ENCODE measurements at places on chromosomes 3 and 15.

DNA sequence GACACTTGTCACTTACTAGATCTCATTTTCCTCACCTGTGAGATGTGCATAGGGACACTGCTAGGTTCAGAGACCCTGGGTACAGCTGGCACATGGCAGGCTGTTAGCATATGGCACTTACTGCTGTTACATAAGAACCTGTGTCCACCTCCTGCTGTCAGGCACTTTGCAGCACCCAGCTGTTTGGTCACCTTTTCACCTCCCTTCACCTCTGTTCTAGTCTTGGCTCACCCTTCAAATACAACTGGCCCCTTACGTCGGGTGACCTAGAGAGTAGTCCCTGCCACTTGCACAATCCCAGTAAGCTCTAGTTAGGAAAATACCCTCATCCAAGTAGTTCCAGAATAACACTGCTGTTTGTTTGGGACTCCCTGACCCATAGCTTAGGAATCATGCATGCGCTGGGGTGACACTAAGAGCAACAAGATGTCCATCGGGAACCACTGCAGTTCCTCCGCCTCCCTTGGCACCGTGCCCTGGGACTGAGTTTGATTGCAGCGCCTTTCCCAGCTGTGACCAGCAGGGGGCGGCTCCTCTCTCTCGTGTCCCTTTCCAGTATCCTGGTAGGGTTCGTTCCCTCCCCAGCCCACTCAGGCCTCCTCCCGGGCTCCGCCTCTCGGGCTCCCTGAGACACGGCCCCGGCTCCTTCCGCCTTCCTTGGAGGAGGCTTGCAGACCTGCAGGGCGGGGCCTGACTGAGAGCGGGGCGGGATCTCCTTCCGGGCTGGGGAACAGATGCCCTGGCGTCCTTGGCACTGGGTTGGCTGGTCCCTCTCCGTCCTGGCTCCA, 78.6 kb downstream of the ABHD5 start:
- DNase-seq, result peak; percentile 99

DNA sequence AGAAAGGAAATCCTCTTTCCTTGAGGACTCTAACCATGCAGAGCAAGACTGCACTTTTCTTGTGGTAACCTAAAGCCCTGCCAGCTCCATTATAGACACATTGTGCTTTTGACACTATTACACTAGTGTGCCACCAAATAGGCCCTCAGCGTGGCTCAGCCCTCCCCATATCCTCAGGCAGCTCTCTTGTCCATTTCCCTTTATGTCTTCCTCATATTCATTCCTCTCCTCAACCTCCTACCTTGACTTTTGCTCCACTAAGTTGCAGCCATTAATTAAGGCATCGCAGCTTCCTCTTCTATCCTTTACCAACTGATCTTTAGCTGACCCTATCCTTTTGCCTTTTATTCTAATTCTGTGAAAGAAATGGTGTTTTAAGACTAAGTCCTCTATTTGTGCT, 3.7 kb downstream of the ATG7 start:
- DNase-seq, result no peak

DNA sequence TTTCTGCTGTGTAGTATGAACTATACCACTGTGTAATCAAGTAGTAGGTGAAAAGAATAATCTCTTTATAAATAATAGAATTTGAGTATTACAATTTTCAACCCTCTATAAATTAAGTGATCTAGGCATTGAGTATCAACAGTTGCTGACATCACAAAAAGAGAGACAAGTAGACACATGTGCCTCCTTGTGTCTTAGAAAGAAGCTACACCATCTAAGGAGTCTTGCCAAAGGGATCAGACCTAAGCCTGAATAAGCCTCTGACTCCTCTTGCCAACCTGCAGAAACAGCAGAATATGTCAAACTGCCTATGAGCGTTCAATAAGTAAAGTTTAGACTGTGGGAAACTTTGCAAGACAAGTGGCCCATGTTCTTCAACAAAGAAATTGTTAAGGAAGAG, 5.8 kb upstream of the MTMR10 start:
- DNase-seq, result no peak

- DNase-seq, result no peak
Measured at GRCh38 chr15:88647351-88648105, 8.7 kb downstream of the ISG20 start.

- DNase-seq, result no peak
Measured at GRCh38 chr3:44995142-44995770, 19.2 kb downstream of the EXOSC7 start.

DNA sequence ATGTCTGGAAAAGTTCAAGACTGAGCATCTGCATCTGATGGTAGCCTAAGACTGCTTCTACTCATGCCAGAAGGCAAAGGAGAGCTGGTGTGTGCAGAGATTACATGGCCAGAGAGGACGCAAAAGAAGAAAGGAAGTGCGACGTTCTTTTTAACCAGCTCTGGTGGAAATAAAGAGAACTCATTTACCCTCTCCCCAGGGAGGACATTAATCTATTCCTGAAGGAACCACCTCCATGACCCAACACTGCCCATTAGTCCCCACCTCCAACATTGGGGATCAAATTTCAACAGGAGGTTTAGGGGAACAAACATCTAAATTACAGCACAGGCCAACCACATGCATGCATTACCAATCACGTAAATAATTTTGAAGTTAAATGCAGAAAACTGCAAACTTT, 1.5 kb upstream of the NCK1 start:
- no peak for DNase-seq

GRCh38 chr3:196989721-196990262, 21.2 kb upstream of the PIGZ start:
- no peak for DNase-seq

DNA sequence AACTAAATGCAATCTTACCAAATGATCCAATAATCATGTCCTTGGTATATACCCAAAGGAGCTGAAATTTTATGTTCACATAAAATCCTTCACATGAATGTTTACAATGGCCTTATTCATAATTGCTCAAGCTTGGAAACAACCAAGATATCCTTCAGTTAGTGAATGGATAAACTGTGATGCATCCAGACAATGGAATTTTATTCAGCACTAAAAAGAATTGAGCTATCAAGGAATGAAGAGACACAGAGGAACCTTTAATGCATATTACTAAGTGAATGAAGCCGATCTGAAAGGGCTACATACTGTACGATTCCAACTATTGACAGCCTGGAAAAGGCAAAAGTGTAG, 168.4 kb downstream of the PDE8A start:
- no peak for DNase-seq

- peak; percentile 8 for DNase-seq
Measured at GRCh38 chr3:166471074-166471767, 634.0 kb upstream of the BCHE start.

DNA sequence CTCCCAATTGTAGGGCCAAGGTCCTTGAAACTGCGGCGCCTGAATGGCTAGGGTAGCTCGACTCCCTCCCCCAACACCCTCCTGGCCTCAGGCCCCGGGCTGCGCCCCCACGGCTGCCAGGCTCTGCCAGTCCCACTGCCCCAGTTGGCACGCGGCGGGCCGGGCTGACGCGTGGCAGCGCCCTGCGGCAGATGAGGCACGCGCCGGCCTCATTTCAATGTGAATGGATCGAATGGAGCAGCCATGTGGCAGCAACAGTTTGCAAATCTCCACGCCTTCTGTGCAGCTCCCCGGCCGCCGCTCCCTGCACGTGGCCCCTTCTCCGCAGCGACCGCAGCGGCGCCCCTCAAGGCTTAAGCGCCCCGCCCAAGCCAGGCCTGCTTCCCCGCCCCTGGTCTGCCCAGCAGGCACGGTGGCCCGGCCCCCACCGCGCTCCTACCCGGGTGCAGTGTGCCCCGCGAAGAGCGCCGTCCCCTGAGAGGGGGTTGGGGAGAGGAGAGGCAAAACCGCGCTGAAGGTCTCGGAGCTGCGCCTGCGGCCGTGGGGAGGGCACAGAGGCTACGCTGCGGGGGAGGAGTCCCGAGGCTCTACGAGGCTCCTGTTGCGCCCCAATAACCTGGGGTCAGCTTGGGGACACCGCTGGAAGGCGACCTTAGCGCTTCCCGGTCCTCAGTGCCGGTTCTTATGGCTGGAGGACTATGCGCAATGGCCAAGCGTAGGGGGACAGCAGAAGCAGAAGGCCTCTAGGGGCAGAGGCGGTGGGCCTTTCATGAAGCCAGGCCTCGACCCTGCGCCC, 3.1 kb upstream of the DLL4 start:
- peak; percentile 84 for DNase-seq

DNA sequence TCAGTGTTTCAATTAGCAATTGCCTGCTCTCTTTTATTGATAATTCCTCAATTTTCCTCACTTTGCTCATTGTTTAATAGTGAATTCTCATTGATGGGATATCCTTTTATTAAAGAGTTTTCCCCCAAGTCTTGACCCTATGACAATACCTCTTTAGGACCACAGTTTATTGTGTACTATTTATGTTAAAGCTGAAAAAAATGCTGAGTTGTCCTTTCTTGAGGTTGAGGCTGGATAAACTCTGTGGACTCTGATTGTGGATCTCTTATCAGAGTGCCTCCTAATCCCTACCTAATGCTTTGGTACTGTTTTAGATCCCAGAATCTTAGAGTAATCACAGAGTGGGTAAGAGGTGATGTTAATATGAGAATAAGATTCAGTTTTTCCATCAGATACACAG, 416.3 kb upstream of the GBE1 start:
- no peak for DNase-seq

GRCh38 chr3:189727158-189727557, 96.0 kb downstream of the TP63 start:
- no peak for DNase-seq

DNA sequence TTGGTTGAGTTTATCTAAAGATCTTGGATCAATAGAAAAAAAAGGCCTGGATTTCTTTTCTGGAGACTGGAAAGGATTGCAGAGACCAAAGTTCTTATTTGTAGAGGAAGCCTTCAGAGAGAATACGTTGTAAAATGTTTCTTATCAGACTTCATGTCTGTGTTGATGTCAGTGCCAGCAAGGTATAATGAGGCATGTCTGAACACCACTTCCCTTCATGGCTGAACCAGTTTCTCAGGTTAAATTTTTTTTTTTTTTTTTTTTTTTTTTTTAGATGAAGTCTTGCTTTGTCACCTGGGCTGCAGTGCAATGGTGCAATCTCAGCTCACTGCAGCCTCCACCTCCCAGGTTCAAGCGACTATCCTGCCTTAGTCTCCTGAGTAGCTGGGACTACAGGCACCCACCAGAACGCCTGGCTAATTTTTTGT, 17.8 kb upstream of the ZNF774 start:
- no peak for DNase-seq

GRCh38 chr3:177396733-177397132, 199.5 kb upstream of the TBL1XR1 start:
- no peak for DNase-seq

DNA sequence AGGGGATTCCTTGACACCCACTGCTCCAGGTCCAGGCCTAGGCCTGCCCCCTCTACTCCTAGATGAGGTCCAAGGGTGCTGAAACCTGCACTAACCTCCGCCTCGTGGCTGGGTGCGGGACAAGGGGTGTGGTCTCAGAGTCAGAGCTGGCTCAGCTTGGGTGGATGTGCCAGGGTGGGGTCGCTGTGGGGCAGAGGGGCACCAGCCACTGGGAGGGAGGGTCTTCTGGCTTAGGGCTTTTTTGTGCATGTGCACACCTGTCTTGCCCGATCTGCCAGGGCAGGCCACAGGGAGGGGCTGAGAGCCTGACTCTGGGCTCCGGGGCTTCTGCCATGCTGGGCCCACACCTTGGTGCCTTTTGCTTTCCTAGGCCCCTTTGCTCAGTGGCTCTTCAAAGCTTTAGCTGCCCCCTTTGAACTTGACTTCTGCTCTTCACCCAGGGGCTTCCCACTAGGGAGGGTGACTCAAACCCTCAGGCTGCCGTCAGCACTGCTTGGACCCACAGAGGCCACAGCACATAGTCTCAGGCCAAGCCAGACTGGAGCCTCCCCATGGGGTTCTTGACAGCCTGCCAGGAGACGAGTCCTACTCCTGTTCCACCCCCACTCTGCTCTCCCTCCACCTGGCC, 73.0 kb downstream of the KLF13 start:
- DNase-seq, result no peak

GRCh38 chr3:186708983-186709679, 8.0 kb upstream of the KNG1 start:
- no peak for DNase-seq

DNA sequence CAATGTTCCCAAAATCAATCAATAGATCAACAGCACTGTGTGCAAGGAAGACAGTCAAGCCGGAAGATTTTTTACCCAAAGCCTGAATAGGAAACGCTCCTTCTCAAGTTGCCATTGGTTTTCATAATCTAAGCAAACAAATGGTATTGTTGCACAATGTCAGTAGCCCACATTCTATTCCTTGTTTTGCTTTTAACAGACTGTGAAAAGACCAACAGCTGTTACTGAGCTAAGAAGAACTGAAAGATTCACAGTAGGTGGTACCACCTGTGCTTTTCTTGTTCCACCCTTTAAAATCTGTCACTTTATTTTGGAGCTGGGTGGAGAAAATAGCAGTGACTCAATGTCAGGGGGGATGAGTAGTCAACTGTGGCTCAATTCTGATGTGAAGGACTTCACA, 357.5 kb upstream of the CADM2 start:
- peak; percentile 76 for DNase-seq

GRCh38 chr3:68977486-68978167, 35.9 kb downstream of the EOGT start:
- no peak for DNase-seq

DNA sequence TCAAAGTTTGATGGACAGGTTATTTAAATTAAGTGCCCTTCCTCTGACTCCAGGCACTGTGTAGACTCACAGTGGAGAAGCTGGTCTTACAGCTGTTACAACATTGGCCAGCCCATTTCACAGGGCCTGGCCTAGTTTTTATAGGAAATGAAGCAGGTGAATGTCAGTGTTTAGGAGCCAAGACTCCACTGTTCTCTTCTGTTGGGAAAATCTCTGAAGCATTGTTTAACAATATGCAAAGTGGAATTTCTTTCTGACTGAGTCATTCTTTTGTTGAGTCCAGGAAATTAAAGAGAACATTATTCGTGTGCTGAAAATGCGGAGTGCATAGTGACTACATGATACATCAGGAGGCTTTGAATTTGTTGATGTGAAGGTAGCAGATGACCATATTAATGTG, 64.7 kb downstream of the ARRDC4 start:
- DNase-seq, result no peak

GRCh38 chr3:13172644-13173013, 99.4 kb upstream of the IQSEC1 start:
- no peak for DNase-seq

DNA sequence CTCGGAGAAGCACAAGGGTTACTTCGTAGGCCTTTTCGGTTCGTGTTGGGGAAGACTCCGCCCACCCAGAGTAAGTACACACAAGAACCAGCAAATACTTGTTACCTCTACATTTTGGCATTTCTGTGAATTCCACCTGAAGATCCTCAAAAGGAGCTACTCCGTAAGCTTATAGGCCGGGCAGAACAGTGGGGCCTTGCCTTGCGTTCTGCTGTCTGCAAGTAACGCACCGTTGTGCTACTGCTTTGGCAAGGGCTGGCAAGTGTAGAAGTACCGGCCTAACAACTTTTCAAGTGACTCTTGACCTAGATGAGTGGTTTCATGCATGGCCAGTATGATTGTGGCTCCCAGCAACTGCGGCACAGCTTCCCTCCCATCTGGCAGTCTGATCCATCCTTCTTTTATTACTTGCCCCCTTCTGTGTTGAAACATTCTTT, 6.4 kb upstream of the DNAAF4 start:
- peak; percentile 78 for DNase-seq
